ENCODE measurements at places on chromosomes 5 and 9. TPM values are rescaled to one million over a fixed set of nuclear protein-coding genes. Genes with fewer than 3 reads are reported as not detected.

DNA sequence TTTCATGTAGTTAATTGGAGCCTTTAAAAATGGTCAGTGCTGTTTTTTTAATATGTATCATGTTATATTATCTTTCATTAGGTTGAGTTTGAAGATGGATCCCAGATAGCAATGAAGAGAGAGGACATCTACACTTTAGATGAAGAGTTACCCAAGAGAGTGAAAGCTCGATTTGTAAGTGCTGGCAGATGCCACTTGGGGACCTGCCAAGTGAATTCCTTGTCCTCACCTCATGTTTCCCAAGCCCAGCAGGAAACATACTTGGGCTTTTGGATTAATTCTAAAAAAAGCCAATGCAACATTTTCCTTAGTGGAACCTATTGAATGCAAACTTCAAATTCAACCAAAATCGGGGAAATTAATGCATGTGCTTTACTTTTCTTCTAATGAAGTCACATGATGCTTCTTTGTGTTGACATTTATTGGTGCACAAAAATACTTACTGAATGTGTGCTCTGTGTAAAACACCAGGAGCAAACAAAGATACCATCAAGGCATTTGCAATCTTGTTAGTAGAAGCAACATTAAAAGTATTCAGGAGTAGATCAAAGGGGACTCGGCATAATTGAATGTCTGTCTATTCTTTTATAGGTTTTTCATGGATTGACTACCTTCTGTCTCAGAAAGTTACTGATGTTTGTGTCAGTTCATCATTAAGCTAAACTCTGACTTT, 412.1 kb downstream of the KDM4C start:
- no peak for DNase-seq

GRCh38 chr9:136436055-136436634, 3.5 kb downstream of the INPP5E start:
- DNase-seq, result no peak

GRCh38 chr5:16742938-16743337, 126.1 kb upstream of the RETREG1 start:
- DNase-seq, result no peak

FCN2 gene
- not detected for total RNA-seq

ZCCHC9 gene
- 26.0 TPM for total RNA-seq

DNA sequence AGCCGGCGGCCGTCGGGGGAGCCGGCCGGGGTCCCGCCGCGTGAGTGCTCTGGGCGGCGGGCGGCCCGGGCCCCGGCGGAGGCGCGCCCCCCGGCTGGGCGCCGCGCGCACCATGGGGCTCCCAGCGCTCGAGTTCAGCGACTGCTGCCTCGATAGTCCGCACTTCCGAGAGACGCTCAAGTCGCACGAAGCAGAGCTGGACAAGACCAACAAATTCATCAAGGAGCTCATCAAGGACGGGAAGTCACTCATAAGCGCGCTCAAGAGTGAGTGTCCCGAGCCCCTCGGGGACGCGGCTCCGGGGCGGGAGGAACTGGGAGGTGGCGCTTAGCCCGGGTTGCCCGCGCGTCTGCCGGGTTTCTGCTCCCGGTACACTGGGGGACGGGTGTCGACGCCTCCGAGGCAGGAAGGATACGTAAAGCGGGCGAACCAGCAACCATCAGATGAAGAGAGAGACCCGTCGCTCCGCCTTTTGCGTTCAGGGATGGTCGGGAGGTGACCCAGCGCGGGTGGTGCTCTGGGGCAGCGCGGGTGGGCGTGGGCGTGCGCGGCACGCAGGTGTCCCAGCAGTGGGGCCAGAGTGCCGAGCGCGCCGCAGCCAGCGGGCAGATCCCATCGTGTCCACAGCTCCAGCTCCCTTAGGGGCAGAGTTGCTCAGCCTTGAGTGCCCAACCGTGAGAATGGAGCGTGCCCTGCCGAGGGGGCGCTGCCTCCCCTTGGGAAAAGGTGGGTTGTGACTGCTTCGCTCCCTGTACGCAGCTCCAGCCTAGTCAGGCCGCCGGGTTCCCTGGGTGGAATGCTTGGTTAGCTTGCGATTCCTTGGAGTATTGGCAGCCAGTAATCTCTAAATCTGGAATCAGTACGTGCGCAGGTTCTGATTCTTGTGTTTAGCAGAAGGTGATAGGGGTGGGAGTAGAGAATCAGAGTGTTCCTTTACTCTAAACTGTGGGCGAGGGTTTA, 753 bp downstream of the ARHGAP26 start:
- peak; percentile 62 for DNase-seq

Measured in renal cortical epithelial cell (primary cell).